Esophagus squamous epithelium (tissue), 5 donors: ENCODE measurements at places on chromosomes 1 and 21.

- DNase-seq, result no peak
Observed at GRCh38 chr1:25031601-25031965, 101.5 kb upstream of the RUNX3 start.

- DNase-seq, result no peak
Observed at GRCh38 chr1:230537456-230537855, 104.8 kb upstream of the COG2 start.

DNA sequence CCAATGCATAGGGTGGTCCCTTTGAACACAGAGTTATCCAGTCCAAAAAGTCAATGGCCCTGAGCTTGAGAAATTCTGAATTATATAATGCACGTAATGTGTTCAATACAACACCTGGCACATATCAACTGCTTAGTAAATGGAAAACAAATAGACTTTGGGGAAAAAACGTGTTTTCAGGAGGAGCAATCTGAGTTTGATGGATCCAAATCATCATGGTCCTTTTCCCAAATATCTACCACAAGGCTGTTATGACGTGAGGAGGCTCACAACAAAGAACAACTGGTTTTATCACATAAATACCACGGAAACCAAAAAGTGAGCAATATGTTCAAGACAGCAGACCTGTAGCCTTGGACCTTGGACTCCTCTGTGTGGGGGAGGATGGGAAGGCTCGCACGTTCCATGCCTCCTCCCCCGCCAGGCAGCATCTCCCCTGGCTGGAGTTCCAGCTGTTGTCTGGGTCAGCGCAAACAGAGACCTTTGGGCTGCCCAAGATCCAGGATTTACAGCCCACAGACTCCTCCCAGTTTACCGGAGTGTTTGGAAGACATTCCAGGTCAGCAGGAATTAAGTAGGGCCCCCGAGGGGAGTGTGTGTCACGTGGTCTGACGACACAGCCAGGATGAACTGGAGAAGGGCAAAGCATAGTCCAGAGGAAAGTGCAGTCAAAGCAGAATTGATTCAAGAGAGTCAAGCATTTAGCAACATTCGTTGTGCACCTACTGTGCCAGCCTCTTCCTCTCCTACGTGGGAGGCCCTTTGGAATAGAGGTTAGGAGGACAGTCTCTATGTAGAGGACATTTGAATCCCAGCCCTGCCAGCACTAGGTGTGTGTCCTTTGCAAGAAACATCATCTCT is 32.2 kb upstream of the MED18 start:
- no peak for DNase-seq

- DNase-seq, result no peak
Observed at GRCh38 chr1:189131576-189131975, 1346.1 kb downstream of the BRINP3 start.

- no peak for DNase-seq
Observed at GRCh38 chr21:15062606-15062965, 2.2 kb downstream of the NRIP1 start.

DNA sequence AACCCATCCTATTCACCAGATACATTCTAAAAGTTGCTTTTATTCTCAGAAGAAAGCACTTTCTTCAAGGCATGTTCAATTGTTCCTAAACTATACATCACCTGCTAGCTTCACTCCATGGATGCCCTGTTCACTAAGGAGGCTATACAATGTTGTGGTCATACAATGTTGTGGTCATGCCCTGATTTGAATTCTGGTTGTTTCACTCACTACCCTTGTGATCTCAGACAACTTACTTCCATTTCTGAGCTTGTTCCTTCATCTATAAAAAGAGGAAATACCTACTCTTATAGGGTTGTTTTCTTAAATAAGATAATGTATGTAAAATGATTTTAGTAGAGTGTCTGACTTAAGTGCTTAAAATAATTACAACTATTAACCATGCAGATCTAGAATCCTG is 19.7 kb downstream of the EDEM3 start:
- DNase-seq, result no peak

DNA sequence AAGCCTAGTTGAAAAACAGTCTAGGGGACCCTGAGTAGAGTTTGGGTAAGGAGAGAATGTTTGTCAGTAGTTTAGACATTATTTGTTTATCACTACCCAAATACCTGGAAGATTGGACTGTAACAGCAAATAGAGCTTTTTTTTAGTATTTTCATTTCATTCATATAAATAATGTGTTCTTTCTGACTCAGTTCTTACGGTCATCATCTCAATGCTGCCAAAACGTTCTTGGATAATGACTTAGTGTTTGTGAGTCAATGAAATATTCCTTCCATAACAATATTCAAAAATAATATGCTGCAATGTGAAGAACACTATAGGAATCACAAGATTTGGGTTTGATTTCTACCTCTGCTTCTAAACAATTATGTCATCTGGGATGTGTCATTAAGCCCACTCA is 400.0 kb upstream of the PKN2 start:
- DNase-seq, result no peak

DNA sequence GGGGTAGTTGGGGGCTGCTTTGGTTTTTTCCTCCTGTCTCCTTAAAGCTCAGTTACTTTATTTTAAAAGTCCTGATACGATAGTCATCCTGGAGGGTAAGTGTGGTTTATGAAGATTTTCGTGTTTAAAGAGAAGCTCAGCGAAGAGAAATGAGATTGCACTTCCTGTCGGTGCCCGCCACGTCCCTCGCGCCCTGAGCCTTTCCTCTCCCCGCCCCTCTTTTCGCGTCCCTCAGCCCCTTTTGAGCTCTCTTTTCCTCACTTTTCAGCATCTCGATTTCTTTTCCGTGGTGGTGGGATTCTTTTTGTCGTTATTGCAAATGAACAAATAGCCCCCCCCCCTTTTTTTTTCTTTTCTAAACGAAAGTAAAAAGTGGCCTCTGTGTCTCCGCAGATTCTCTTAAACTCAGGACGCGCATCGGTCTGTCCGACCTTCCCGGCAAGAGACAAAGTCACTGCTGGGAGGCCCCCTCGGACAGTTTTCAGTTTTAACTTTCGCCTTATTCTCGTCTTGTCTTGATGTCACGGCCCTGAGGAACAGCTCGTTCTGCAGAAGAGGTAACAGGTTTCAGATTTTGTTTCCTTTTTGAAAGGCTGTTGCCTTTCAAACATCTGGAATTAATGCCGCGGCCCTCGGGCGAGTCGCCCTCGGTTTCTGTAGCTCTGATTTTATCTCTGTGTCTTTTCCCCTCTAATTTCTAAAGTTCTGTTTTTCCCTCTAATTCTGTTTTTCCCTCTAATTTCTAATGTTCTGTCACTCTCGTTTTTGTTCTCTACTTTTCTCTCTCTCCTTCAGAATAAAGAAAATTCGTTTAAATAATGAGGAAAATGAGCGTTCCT is 1.0 kb upstream of the DMRTA2 start:
- no peak for DNase-seq

GRCh38 chr1:155392898-155393411 is 72.3 kb downstream of the RUSC1 start:
- DNase-seq, result no peak

- no peak for DNase-seq
Observed at GRCh38 chr1:21961799-21962198, 15.0 kb upstream of the CELA3B start.

DNA sequence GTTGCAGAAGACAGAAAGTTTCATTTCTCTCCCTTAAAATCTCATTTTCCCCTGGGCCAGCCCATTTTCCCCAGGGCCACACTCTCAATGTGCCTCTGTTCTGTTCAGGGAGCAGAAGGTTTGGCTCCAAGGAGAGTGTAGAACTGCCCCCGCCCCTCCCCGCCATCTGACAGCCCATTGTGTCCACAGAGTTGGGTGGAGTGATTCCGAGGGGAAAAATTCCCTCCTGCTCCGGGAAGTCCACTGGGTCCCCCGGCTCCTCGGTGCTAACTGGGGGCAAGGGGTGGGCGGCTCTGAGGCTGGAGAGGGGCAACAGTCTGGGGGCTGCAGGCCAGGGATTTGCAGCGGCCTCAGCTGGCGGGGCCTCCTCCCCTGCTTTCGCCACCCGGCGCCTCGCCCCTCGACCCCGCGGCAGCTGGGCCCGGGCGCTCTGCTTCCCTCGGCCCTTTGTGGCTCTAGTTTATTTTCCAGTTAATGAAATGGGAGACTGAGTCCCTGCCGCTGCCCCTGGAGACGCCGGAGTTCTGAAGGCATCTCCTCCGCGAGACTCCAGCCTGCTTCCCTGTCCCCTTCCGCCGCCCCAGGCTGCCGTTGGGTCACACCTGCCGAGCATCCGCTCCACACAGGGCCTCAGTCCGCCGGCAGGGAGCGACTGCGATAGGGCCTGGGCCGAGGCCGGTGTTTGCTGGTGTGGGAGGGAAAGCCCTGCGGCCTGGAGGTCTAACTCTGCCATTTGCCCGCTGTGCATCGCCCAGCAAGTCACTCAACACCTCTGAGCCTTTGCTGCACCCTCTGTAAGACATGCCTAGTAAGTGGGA is 14.7 kb upstream of the KIRREL1 start:
- no peak for DNase-seq

DNA sequence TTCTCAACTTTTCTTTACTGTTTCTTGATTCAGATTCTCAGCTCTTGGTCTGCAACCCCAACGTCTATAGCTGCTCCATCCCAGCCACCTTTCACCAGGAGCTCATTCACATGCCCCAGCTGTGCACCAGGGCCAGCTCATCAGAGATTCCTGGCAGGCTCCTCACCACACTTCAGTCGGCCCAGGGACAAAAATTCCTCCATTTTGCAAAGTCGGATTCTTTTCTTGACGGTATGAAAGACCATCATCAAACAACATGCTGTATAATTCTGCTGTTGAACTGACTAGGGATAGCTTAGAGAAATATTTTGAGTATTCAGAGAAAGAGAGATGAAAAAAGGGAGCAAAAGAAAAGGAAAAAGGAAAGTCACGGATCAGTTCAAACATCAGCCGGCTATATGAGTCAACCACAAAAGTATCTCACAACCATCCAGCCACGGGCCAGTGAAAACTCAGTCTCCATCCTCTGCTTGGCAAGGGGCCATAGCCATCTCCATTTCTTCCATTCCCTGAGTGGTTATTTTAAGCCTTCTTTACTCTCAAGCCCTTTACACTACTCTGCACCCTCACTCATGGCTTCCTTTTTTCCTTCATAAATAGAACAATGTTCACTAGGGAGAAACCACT is 14.1 kb downstream of the DNASE2B start:
- DNase-seq, result no peak

DNA sequence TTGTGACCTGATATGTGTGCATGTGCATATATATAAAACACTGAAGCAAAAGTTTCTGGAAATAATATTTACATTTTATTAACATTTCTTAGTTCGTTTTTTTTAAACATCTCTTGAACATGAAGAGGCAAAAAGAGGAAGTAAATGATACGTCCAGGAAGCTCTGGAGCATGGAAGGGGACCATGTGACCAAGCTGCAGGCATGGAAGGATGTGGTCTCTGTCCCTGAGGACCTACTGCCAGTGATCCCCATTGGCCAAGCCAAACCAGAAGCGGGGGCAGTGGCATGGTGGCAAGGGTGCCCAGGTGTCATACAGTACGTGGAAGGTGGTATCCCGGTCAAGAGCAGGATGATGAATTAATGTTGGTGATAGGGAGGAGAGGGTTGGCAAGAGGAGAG is 268.3 kb upstream of the PROX1 start:
- DNase-seq, result no peak

GRCh38 chr1:155591770-155592169 is 18.2 kb upstream of the MSTO1 start:
- no peak for DNase-seq

DNA sequence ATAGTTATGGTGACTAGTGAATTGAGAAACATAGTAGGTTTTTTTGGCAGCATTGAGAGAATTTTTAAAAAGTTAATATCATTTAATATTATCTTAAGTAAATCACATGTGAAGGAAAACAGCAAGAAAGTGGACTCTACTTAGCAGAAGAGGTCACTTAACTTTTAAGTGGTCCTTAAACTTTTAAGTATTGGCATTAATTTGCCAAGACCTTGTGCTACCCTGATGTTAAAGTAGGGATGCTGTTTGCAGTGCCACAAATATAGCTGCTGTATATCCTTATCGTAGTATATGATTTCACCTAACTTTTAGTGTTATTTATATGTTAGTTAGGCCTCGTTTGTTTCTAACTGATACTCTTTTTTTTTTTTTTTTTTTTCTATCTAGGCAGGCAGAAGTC is 40.2 kb downstream of the SMG7 start:
- DNase-seq, result no peak

- no peak for DNase-seq
Observed at GRCh38 chr1:230163205-230163604, 96.2 kb downstream of the GALNT2 start.

- DNase-seq, result no peak
Observed at GRCh38 chr1:109365642-109366204, 32.0 kb downstream of the SORT1 start.

GRCh38 chr1:117093091-117093534 is 28.4 kb downstream of the TRIM45 start:
- no peak for DNase-seq

GRCh38 chr1:174659823-174660222 is 212.1 kb downstream of the GPR52 start:
- no peak for DNase-seq

GRCh38 chr1:25450891-25451290 is 20.2 kb downstream of the MACO1 start:
- no peak for DNase-seq

GRCh38 chr21:26795412-26795805 is 49.8 kb downstream of the ADAMTS1 start:
- DNase-seq, result no peak

DNA sequence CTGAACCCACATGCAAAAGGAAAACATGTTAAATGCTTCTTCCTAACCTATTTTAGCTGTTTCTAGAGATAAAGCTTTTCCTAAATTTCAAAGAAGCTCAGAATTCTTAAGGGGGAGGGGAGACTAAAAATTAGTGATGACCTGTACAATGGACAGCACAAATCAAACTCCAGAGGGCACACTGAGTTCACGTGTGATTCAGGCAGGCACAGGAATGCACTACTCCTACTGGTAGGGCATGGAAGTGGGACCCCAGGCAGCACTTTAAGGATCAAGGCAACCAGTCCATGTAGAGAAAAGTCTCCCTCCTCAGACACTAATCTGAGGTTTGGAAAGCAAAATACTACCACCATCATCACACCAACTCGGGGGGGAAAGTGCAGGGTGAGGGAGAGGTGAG is 31.3 kb upstream of the CLCA4 start:
- no peak for DNase-seq

- DNase-seq, result no peak
Observed at GRCh38 chr1:8211883-8212579, 105.9 kb upstream of the SLC45A1 start.

DNA sequence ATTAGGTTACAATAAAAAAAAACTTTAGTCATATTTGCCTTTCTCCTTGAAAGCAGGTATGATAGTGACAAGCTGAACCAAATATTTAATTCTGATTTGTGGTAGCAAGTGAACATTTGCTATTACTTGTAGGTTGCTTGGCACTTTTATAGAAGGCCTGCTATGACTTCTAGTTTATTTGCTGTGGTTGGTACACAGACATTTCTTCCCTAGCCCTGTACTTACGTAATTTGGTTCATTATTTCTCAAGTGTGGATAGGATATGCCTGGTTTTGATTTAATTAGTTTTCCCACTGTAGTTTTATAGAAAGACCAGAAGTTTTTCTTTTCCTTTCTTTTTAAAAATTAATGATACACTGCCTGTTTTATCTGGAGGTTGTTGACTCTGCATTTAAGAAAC is 55.9 kb downstream of the PPP2R5A start:
- DNase-seq, result no peak
